Activated CD4-positive, alpha-beta memory T cell treated with anti-CD3 and anti-CD28 coated beads for 36 hours (primary cell): ENCODE measurements at places on chromosomes 5 and 9. TPM values are rescaled to one million over a fixed set of nuclear protein-coding genes. Genes with fewer than 3 reads are reported as not detected.

GRIA1 gene
- not detected for total RNA-seq

KDM3B gene
- total RNA-seq: 39.6 TPM

TLX3 gene
- total RNA-seq: not detected

NCS1 gene
- 26.8 TPM for total RNA-seq

SLCO6A1 gene
- total RNA-seq: not detected

TMC1 gene
- total RNA-seq: not detected

RANBP3L gene
- not detected for total RNA-seq

SOHLH1 gene
- not detected for total RNA-seq

TAS2R1 gene
- not detected for total RNA-seq

STK32A gene
- total RNA-seq: not detected

SPATA31D4 gene
- total RNA-seq: not detected

LCN15 gene
- not detected for total RNA-seq

DNA sequence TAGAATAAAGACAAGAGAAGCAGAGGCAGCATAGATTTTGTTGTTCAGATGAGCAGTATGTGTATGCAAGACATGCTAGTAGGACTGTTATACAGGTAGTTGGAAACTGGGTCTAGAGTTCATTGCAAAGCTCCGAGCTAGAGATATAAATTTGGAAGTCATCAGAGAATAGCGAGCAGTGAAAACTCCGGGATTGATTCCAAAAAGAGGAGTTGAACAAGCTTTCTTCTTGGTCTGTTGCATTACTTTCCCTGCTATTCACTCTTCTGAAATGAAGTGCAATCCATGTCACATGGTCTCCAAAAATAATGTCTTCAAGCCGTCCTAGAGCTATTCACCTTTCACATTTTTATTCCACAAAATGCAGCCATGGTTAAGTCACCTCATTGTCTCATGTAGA is 67.9 kb upstream of the ZNF462 start:
- H3K4me3 ChIP-seq: no peak overlapping the region
- no peak for DNase-seq
- no peaks in the 10 kb centered on the region for H3K4me1 ChIP-seq
- H3K36me3 ChIP-seq: no peaks in the 10 kb centered on the region
- H3K27ac ChIP-seq: no peak overlapping the region

- H3K36me3 ChIP-seq: no peaks in the 10 kb centered on the region
- no peaks in the 10 kb centered on the region for H3K27me3 ChIP-seq
- DNase-seq: no peak
- H3K27ac ChIP-seq: no peak overlapping the region
- H3K4me1 ChIP-seq: no peaks in the 10 kb centered on the region
Measured at GRCh38 chr9:107807183-107807582, 317.6 kb upstream of the KLF4 start.

GRCh38 chr5:106601620-106602019 is 1069.1 kb downstream of the EFNA5 start:
- H3K27me3 ChIP-seq: no peaks in the 10 kb centered on the region
- no peaks in the 10 kb centered on the region for H3K4me1 ChIP-seq
- no peak overlapping the region for H3K4me3 ChIP-seq
- DNase-seq: no peak
- H3K36me3 ChIP-seq: no peaks in the 10 kb centered on the region
- no peak overlapping the region for H3K27ac ChIP-seq

DNA sequence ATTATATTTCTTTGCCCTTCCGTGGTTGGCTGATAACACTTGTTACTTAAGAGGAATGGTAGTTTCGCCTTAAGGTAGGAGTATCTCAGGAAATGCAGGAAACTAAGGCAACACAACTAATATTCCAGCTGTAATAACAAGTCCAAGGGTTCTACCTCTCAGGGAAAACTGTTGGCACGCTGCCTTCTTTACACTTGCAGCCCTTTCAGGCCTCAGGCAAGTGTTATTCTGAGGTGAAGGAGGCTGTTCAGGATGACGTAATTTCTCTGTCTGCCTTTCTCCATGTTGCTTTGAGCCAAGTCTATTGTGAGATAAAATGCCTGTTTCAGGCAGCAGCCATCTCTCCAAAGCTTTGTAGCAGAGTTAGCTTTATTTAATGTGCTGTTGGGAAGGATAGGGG is 38.0 kb downstream of the VCAN start:
- no peaks in the 10 kb centered on the region for H3K36me3 ChIP-seq
- H3K27me3 ChIP-seq: peaks cover 10% of the 10 kb centered on the region
- no peaks in the 10 kb centered on the region for H3K4me1 ChIP-seq
- no peak overlapping the region for H3K4me3 ChIP-seq

GRCh38 chr9:406886-407654 is 192.4 kb downstream of the DOCK8 start:
- H3K27ac ChIP-seq: no peak overlapping the region
- DNase-seq: no peak
- peaks cover 60% of the 10 kb centered on the region for H3K36me3 ChIP-seq
- no peak overlapping the region for H3K4me3 ChIP-seq
- H3K27me3 ChIP-seq: no peaks in the 10 kb centered on the region

DNA sequence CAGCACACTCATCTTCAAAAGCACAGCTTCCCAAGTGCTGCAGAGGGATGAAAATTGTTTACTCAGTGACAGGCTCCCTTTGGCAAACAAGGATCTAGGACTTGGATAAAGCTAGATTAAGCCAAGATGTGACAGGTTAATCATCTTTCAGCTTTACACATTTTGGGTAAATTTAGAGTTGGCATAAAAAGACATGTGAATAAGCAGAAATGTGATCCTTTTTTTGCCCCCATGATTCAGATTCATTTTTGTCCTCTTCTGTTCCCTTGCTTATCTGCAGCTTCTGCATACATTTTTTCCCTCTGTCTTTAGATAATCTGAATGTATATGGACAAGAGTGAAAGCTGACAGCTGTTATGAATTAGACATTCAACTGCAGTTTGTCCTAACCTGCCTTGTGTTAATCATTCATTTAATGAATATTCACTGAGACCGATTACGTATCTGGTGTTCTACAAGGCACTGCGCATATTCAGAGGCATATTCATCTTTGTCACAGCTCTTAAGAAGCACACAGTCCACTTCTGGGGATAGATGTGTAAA is 19.6 kb downstream of the ADAMTSL1 start:
- no peak overlapping the region for H3K4me3 ChIP-seq
- no peak overlapping the region for H3K27ac ChIP-seq
- H3K4me1 ChIP-seq: no peaks in the 10 kb centered on the region
- DNase-seq: no peak

DNA sequence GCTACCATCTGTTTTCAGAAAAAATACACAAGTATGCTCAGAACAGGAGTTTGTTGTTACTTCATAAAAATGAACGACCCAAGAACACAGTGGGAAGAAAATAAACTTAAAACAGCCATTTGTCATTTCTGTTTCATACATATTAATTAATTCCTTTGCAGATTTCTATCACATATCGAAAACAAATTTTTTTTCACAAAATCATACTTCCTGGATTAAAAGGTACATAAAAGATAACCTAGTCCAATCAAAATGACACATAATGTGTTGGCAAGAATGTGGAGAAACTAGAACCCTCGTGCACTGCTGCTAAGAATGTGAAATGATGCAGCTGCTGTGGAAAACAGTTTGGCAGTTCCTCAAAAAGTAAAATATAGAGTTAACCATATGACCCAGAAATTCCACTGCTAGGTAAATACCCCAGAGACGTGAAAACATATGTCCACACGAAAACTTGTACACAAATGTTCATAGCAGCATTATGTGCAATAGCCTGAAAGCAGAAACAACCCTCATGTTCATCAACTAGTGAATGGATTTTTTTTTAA is 46.0 kb downstream of the MYO10 start:
- H3K27ac ChIP-seq: no peak overlapping the region
- H3K4me3 ChIP-seq: no peak overlapping the region
- DNase-seq: no peak
- peaks cover 2% of the 10 kb centered on the region for H3K27me3 ChIP-seq
- H3K4me1 ChIP-seq: no peaks in the 10 kb centered on the region
- no peaks in the 10 kb centered on the region for H3K36me3 ChIP-seq

DNA sequence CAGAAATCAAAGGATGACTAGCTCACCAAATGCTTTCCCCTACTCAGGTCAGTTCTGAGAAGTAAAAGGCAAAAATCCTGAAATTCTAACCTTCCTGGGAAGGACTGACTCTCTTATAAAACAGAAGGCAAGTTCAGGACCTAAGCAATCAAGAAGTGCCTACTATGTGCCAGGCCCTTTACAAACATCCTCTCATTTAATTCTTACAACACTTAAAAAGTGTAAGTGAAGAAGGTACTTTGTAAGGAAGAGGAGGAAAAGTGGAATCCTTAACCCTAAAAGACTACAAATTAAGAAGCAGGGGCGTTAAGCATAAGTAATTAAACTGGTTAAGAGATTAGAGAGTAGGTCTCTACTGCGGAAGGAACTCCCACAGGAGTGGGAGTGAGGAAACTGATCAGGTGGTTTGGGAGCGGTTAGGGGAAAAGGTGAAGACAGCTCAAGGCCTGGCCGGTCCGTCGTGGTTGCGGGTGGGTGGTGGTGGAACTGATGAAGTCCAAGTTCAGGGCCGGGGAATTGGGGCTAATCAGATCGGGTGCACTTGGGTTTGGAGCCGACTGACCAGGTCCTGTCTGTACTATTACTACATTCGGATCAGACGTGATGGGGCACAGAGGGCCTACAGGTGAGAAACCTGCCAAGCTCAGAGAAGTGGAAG is 839 bp downstream of the MED27 start:
- no peaks in the 10 kb centered on the region for H3K27me3 ChIP-seq
- peaks cover 20% of the 10 kb centered on the region for H3K36me3 ChIP-seq
- H3K4me1 ChIP-seq: peaks cover 49% of the 10 kb centered on the region
- DNase-seq: peak; percentile 20
- H3K4me3 ChIP-seq: peak overlapping the region; percentile 91

DNA sequence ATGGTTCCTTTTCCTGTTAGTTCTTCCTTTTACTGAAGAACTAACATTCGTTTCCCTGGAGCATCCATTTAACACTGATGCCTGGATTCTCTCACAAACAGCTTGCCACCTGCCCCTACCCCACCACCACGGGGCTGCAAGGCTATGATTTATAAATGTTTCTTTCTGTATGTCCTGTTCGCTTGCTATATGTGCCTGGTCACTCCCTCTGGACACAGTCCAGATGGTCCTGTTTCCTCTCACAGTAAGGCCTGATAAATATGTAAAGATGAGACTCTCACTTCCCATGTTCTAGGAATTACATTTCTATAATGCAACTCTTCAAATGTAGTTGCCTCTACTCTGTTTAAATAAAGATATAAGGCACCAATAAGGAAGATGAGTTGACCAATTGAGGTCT is 146.4 kb upstream of the SHB start:
- H3K4me3 ChIP-seq: no peak overlapping the region
- H3K27ac ChIP-seq: no peak overlapping the region
- no peaks in the 10 kb centered on the region for H3K4me1 ChIP-seq
- H3K36me3 ChIP-seq: no peaks in the 10 kb centered on the region
- H3K27me3 ChIP-seq: peaks cover 4% of the 10 kb centered on the region

- no peak overlapping the region for H3K4me3 ChIP-seq
- DNase-seq: no peak
- H3K27me3 ChIP-seq: peaks cover 12% of the 10 kb centered on the region
- no peaks in the 10 kb centered on the region for H3K4me1 ChIP-seq
- H3K36me3 ChIP-seq: no peaks in the 10 kb centered on the region
- no peak overlapping the region for H3K27ac ChIP-seq
Measured at GRCh38 chr9:121529237-121529987, 29.8 kb upstream of the GGTA1 start.

- H3K36me3 ChIP-seq: peaks cover 49% of the 10 kb centered on the region
- peak overlapping the region; percentile 90 for H3K27ac ChIP-seq
- peak; percentile 59 for DNase-seq
- peaks cover 61% of the 10 kb centered on the region for H3K4me1 ChIP-seq
- peak overlapping the region; percentile 86 for H3K4me3 ChIP-seq
- no peaks in the 10 kb centered on the region for H3K27me3 ChIP-seq
Measured at GRCh38 chr9:5453673-5454072, 3.3 kb downstream of the CD274 start.

GRCh38 chr9:91720313-91720712 is 229.7 kb downstream of the ROR2 start:
- H3K4me3 ChIP-seq: no peak overlapping the region
- H3K27me3 ChIP-seq: peaks cover 49% of the 10 kb centered on the region
- no peak for DNase-seq
- H3K4me1 ChIP-seq: no peaks in the 10 kb centered on the region
- no peak overlapping the region for H3K27ac ChIP-seq

- H3K36me3 ChIP-seq: no peaks in the 10 kb centered on the region
- H3K27ac ChIP-seq: no peak overlapping the region
- H3K27me3 ChIP-seq: peaks cover 2% of the 10 kb centered on the region
- no peak overlapping the region for H3K4me3 ChIP-seq
- no peak for DNase-seq
Measured at GRCh38 chr5:6856653-6857052, 143.4 kb downstream of the TENT4A start.

GRCh38 chr9:72773570-72773969 is 179.3 kb downstream of the ALDH1A1 start:
- no peak overlapping the region for H3K4me3 ChIP-seq
- no peaks in the 10 kb centered on the region for H3K36me3 ChIP-seq

DNA sequence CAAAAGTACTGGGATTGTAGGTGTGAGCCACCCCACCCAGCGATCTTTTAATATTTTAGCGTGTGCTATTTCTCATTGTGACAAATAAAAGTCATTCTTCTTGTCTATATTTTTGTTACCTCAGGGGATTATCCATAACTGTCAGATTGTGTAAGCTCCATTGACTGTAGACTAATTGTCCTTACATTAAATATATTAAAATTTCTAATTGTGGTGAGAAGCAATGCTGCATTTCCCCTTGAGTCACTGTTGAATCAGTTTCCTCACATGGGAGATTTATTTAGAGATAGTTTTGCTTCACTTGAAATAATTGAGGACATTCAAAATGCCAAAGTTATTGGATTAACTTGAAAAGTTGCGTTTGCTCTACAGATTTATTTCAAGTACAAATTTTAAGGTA is 782.4 kb upstream of the WWC1 start:
- H3K4me3 ChIP-seq: no peak overlapping the region
- no peaks in the 10 kb centered on the region for H3K4me1 ChIP-seq
- no peak overlapping the region for H3K27ac ChIP-seq
